ENCODE measurements at places on chromosomes 16 and 17. TPM values are rescaled to one million over a fixed set of nuclear protein-coding genes. Genes with fewer than 3 reads are reported as not detected.

DNA sequence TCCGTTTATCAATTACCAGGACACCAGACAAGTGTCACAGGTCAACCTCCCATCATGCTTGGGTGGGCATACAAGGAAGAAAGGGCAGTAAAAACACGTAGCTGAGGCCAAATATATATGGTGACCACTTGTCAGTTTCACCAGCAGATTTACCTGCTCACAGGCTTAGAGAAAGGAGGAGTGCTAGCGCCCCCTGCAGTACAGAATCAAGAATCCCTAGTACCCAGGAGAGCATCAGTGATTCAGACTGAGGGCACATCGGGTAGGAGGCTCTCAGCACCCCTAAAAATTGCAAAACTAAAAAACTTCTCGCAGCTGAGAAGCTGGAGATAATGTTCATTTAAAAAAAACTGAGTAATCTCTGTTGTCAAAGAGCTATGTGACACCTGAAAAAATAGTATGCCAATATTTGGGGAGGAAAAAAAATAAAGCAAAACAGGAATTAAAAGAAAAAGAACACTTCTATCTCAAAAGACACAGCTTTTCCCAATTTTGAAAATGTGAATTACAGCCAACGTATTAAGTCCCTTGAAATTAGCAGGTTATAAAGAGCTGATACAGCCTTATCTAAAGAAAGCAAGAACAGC lies 21.2 kb upstream of the MON1B start:
- H3K4me1 ChIP-seq = no peaks in the 10 kb centered on the region
- no peaks in the 10 kb centered on the region for H3K36me3 ChIP-seq
- H3K27ac ChIP-seq = no peak overlapping the region

- H3K27ac ChIP-seq = no peak overlapping the region
- no peak overlapping the region for H3K4me3 ChIP-seq
- H3K36me3 ChIP-seq = no peaks in the 10 kb centered on the region
- H3K27me3 ChIP-seq = peaks cover 7% of the 10 kb centered on the region
These were observed 224.5 kb downstream of the ZNF423 start for GRCh38 chr16:49631187-49632041.

- no peaks in the 10 kb centered on the region for H3K27me3 ChIP-seq
- peaks cover 2% of the 10 kb centered on the region for H3K4me1 ChIP-seq
- H3K4me3 ChIP-seq = no peak overlapping the region
- no peak overlapping the region for H3K27ac ChIP-seq
These were observed 37.8 kb upstream of the RASD1 start for GRCh38 chr17:17533901-17534441.

DNA sequence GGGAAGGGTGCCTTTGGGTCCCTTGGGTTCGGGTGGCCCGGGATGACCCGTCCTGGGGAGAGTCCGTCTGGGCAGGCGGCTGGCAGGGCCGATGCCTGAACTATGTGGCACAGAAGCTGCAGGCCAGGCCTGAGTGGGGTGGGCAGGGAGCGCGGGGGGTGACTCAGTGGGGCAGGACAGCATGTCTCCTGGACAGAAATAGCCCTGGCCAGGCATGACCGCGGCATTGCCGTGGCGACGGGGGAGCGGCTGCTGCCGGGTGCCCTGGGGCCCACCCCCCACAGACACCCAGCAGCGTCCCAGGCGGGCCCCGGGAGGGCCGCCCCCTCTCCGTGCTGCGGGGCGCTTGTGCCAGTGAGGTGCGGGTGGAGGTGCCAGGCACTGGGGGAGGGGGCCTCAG lies 1.8 kb upstream of the C1QTNF8 start:
- no peak overlapping the region for H3K4me3 ChIP-seq
- H3K36me3 ChIP-seq = no peaks in the 10 kb centered on the region
- no peaks in the 10 kb centered on the region for H3K4me1 ChIP-seq
- no peaks in the 10 kb centered on the region for H3K27me3 ChIP-seq

- H3K36me3 ChIP-seq = no peaks in the 10 kb centered on the region
- DNase-seq = no peak
- H3K27me3 ChIP-seq = peaks cover 9% of the 10 kb centered on the region
- no peak overlapping the region for H3K4me3 ChIP-seq
- H3K27ac ChIP-seq = no peak overlapping the region
- H3K4me1 ChIP-seq = peaks cover 29% of the 10 kb centered on the region
These were observed 9.3 kb downstream of the CEP295NL start for GRCh38 chr17:78893684-78894083.

- H3K4me1 ChIP-seq = peaks cover 36% of the 10 kb centered on the region
- H3K27me3 ChIP-seq = no peaks in the 10 kb centered on the region
- H3K27ac ChIP-seq = peak overlapping the region; percentile 43
- H3K4me3 ChIP-seq = no peak overlapping the region
- H3K36me3 ChIP-seq = peaks cover 4% of the 10 kb centered on the region
- no peak for DNase-seq
These were observed 48.6 kb downstream of the PRKCA start for GRCh38 chr17:66351033-66351432.

GRCh38 chr17:64520359-64520758 lies 13.6 kb downstream of the CEP95 start:
- peaks cover 9% of the 10 kb centered on the region for H3K36me3 ChIP-seq
- H3K27me3 ChIP-seq = no peaks in the 10 kb centered on the region
- no peak for DNase-seq
- H3K4me1 ChIP-seq = peaks cover 11% of the 10 kb centered on the region
- H3K4me3 ChIP-seq = no peak overlapping the region

DNA sequence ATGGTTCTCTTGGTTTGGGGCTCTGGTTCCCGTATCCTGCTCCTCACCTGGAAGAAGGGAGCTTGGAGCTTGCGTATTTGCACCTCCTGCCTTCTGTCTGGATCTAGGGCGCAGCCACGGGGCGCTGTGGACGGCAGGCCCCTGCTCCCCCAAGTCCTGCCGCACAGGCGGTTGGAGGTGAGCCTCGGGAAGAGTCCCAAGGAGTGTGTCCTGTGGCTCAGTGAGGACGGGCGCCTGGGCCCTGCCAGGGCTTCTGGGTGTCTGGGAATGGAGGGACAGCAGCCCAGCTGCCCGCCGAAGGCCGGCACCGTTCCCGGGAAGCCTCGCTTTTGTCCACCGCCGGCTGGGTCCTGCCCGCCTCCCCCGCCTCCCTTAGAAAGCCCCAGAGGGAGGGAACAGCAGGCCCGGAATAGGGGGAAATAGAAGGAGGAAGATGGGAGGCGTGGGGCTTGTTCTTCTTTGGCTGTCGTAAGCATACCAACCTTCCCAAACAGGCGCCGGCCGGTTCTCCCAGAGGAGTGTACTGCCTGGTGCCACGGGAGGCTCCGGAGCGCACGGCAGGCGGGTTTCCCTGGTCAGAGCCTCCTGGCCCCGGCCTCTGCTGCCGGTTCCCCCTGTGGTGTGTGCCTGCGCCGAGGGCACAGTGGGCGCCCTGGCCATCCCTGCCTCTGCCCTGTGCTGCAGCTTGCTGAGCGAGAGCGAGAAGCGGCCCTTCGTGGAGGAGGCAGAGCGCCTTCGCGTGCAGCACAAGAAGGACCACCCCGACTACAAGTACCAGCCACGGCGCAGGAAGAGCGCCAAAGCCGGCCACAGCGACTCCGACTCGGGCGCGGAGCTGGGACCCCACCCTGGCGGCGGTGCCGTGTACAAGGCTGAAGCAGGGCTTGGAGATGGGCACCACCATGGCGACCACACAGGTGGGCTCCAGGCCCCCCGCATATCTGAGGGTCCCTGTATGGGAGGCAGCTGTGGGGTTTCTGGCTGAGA lies 1.8 kb downstream of the SOX8 start:
- H3K27me3 ChIP-seq = no peaks in the 10 kb centered on the region
- no peak for DNase-seq
- H3K36me3 ChIP-seq = peaks cover 3% of the 10 kb centered on the region
- no peak overlapping the region for H3K27ac ChIP-seq
- peaks cover 2% of the 10 kb centered on the region for H3K4me1 ChIP-seq

GRCh38 chr17:35132099-35132498 lies 10.0 kb downstream of the NLE1 start:
- DNase-seq = no peak
- H3K36me3 ChIP-seq = peaks cover 2% of the 10 kb centered on the region
- no peaks in the 10 kb centered on the region for H3K27me3 ChIP-seq
- no peak overlapping the region for H3K4me3 ChIP-seq
- H3K27ac ChIP-seq = peak overlapping the region; percentile 4
- H3K4me1 ChIP-seq = peaks cover 3% of the 10 kb centered on the region

DNA sequence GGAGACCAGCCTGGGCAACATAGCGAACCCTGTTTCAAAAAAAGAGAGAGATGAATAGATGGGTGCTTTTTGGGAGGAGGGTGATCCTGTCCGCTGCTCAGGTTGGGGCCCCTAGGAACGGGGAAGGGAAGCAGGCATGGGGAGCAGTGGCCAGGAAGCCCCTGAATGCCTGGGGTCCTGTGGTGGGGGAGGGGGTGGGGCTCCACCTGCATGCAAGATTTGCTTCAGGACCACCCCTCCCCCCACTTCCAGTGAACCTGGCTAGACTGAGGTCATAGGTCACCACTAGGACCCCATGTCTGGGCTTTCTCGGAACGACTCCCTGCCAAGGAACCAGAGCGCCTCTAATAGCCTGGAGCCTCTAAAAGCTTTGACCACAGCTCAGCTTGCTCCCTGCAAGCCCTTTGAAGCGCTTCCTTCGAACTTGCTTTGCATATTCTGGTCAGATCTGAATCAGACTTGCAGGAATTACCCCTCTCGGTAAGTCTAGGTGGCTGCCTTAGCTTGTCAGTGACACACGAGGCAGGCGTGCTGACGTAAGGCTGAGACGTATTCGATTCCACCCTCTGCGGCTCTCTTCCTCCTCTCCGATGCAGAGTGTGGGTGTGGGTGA lies 3.7 kb downstream of the SOCS3 start:
- H3K36me3 ChIP-seq = no peaks in the 10 kb centered on the region
- H3K27me3 ChIP-seq = no peaks in the 10 kb centered on the region
- H3K4me1 ChIP-seq = peaks cover 37% of the 10 kb centered on the region
- H3K27ac ChIP-seq = peak overlapping the region; percentile 99
- DNase-seq = peak; percentile 65

DNA sequence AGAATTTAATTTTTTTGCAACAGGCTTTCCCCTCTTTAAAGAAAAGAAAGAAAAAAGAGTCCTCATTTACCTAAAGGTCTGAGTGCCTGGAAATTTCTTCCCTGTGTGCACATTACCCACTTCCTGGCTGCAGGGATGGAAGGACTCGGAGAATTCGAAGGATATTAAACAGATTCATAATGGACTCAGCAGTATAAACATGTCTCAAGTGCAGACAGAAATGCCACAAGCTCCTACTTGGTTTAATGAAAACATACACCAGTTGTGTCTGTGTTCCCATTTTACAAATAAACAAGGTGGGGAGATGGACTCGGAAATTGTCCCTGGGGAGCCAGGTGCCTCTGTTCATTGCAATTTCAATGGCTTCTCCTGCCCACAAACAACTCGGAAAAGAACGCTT lies 47.2 kb downstream of the MEOX1 start:
- DNase-seq = no peak
- peaks cover 25% of the 10 kb centered on the region for H3K27me3 ChIP-seq
- H3K4me1 ChIP-seq = no peaks in the 10 kb centered on the region
- no peak overlapping the region for H3K4me3 ChIP-seq
- peaks cover 2% of the 10 kb centered on the region for H3K36me3 ChIP-seq

DNA sequence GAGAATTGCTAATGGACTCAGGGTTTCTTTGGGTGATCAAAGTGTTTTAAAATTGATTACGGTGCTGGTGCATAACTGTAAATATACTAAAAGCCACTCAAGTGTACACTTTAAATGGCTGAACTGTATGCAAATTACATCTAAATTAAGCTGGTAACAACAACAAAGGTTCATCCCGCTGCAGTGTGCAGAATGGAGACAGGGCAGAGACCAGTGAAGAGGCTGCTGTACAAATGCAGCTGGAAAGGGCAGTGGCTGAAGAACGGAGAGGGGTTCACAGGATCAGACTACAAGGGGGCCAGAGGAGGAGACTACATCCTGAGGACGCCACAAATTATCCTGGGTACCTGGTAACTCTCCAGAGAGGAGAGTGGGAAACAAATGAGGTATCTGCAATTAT lies 9.0 kb upstream of the ITGAE start:
- no peak for DNase-seq
- H3K27me3 ChIP-seq = no peaks in the 10 kb centered on the region
- peak overlapping the region; percentile 61 for H3K27ac ChIP-seq
- H3K36me3 ChIP-seq = peaks cover 15% of the 10 kb centered on the region

DNA sequence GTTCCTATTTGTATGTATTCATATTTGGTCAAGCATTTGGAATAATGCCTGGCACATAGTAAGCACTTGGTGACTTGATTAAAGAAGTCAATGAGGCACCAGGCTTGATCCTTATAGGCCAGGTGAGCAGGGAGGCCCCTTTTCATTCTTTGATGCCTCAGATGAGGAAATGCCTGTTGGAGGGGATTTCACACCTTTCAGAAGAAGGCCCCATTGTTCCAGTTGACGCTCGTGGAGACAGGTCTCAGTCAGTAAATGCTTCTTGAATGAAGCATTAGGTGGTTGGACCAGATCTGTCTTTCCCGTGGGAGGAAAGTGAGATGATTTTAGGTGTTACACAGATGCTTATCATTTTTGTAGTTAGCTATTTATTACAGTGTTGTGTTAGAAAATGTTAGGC lies 13.0 kb downstream of the LCMT1 start:
- peak overlapping the region; percentile 66 for H3K27ac ChIP-seq
- no peak overlapping the region for H3K4me3 ChIP-seq
- H3K36me3 ChIP-seq = peaks cover 5% of the 10 kb centered on the region
- DNase-seq = no peak

- peaks cover 27% of the 10 kb centered on the region for H3K4me1 ChIP-seq
- no peaks in the 10 kb centered on the region for H3K27me3 ChIP-seq
- no peak overlapping the region for H3K4me3 ChIP-seq
- DNase-seq = no peak
- H3K27ac ChIP-seq = no peak overlapping the region
These were observed 140.2 kb downstream of the MSI2 start for GRCh38 chr17:57396511-57396921.

DNA sequence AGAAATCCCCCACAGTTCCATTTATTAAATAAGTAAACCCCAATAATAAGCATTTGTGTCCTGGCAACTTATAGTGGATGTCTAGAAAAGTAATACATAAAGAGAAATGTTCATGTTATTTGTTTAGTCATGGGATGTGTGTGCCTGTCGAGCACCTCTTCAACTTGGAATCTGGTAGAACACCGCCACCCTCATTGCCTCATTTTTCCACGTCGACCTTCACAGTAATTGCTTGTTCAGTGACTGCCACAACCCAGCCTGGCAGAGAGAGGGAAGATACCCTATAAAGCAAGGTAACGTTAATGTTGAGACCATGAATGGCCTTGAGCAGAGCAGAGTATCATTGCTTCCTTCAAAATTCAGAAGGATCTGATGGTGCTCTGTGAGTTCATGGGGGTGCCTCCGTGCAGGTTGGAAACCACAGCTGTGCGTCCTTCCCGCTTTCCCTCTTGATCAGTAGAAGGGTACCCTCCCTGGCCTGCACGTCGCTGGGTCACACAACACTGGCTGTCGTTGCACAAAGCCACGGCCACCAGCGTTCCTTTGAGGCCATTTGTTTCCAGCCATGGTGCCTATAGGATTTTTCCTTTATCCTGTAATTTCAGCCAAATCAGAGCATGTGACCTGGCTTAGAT lies 3.7 kb upstream of the DNASE1 start:
- H3K27me3 ChIP-seq = no peaks in the 10 kb centered on the region
- DNase-seq = no peak
- H3K4me1 ChIP-seq = peaks cover 10% of the 10 kb centered on the region
- H3K36me3 ChIP-seq = no peaks in the 10 kb centered on the region

The CLDN9 gene
- not detected for total RNA-seq

The ASGR1 gene
- 0.42 TPM for total RNA-seq

The RND2 gene
- 0.12 TPM for total RNA-seq

The UNC45B gene
- 0.23 TPM for total RNA-seq

The NPIPB9 gene
- total RNA-seq = 6.6 TPM

The MMP25 gene
- total RNA-seq = 1.5 TPM

The ASPHD1 gene
- not detected for total RNA-seq
